Activated T-helper 1 cell treated with anti-CD3 and anti-CD28 coated beads, Interleukin-2, amount 50 U/mL, for 16 hours (primary cell): ENCODE measurements at places on chromosomes 7 and 10.

DNA sequence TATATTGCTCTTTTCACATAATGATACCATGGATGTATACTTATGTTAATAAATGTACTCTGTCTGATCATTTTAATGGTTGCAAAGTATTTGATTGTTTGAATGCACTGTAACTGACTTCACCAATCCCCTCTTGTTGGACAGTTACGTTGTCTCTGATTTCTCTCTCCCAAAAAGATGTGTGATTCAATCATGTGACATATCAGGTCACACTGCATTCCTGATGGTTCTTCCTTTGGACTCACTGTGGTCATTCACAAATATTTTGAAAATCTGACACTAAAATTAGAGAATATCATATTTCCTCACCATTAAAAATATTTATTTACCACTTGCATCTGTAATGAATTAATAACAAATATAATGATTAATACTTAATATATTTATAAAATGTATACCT, 22.2 kb downstream of the SLC16A12 start:
- no peak for DNase-seq

- DNase-seq, result no peak
These were observed 36.4 kb upstream of the CD36 start for GRCh38 chr7:80601999-80602398.

DNA sequence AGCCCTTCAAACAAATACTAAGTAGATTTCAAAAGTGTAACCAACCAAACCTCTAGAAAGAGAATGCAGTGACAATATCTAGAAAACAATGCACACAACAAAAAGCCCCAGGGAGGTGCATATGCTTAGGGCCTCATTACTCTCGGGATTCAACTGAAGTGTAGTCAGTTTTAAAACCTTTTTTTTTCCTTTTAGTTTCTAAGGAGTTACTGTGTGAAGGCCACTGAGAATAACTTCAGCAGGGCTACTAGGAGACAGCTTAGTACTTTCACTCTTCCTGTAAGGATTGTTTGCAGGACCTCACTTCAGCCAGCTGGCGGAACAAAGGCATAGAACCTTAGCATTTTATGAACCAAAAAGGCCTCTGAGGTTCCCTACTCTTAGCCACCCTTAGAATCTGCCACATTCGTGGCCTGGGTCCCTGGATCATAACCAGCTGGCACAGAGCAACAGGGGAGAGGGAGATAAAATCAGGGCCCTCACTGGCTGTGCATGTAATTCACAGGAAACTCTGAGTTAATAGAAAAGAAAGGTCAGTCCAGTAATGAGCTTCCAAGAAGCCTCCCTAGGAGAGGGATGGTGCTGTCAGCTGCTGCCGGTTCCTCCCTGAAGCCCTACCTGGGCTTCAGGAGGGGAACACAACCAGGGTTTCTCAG, 3.6 kb downstream of the VOPP1 start:
- no peak for DNase-seq

- no peak for DNase-seq
These were observed 102.8 kb downstream of the GALNT11 start for GRCh38 chr7:152128252-152128651.

DNA sequence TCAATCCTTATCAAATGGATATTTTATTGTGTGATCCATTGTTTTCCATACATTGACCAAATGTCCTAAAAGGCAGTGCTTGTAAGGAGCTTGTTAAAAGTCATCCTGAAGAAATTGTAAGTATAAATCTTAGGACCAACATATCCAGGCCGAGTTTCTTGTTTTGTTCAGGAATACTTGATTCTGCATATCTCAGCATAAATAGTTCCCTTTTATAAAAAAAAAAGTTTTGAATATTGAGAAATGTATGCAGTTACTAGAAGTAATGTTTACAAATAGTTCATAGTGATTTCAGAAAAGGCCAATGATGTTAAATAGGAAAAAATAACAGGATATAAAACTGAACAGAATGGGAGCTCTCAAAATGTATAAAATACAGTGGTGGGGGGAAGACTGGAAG, 6.6 kb downstream of the GRID1 start:
- no peak for DNase-seq

DNA sequence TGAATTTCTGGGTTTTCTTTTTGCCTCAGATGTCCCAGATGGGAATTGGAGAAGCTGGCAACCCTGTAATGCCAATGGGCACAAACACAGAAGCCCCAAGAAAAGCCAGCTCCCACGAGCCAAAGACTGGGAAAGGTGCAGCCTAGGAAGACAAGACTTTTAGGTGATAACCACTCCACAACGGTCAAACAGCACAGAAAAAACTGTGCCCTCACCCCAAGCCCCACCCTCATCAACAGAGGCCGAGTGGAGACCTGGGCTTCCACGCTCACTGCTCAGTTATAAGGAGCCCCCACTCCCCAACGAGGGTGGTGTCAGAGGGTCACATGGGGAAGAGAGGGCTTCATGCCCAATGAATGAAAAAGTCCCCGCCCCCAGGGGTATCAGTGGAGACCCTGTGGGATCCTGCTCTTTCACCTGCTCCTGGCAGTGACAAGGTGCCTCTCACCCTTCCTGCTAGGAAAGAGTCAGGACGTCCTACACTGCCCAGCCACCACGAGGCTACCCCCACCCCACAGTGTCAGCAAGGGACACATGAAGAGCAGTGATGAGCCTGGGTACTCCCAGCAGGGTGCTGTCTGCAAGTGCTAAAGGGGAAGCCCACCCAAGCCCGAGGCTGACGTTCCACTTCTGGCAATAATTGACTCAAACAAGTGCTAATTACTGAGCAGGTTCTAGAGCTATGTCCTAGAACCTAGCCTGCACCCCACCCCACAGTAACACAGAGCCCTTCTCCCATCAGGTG, 8.3 kb downstream of the TMEM273 start:
- DNase-seq, result no peak

DNA sequence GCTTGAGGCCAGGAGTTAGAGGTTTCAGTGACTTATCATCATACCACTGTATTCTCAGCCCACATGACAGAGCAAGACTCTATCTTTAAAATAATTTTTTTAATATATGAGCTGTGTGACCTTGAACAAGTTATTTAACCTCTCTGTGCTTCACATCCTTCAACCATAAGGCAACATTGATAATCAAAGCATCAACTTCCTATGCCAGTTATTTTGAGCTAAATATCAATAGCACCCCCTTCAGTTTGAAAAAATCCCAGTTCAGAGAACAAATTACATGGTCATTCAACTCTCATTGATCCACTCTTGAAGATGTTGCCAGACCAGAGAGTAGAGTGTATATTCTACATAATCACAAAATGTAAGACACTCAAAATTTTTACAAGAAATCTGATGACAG, 53.0 kb downstream of the ASNS start:
- no peak for DNase-seq

DNA sequence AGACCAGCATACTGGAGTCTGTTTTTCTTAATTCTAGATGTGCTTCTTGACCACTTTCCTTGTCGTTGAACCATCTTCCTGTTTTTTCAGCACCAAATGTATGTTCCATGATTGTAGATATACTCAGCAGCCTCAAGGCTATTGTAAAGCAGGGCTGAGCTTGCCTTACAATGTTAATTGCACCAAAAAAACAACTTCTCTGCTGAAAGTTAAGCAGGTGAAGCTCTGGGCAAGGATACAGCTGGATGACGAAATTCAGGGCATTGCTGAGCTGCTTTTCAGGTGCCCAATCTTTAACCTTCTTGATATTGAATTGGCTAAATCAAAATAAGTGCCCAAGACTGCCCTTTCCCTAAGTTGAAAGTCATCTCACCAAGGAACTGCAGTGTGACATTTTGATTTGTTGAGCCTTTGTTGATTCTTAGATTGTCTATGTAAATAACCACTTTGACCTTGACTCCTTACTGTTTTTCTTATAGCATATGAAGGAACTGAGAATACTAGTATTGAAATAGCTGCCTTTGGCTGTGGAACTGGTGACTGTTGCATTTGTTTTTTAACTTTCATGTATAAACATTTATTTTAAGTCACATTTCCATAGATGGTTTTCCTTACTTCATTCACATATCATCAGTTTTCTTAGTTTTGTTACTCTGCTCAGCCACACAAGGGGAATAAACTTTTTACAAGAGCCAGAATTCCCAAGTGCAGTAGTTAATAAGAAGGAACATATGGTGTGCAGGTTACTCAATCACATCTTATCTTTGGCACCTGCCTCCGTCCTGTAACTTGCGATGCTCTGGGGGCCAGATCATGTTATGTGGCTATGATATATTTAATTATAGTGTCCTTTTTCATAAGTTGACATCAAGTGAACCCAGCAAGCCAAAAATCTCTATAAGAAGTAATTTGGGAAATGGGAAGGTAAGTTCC, 3.1 kb downstream of the AHCYL2 start:
- no peak for DNase-seq

DNA sequence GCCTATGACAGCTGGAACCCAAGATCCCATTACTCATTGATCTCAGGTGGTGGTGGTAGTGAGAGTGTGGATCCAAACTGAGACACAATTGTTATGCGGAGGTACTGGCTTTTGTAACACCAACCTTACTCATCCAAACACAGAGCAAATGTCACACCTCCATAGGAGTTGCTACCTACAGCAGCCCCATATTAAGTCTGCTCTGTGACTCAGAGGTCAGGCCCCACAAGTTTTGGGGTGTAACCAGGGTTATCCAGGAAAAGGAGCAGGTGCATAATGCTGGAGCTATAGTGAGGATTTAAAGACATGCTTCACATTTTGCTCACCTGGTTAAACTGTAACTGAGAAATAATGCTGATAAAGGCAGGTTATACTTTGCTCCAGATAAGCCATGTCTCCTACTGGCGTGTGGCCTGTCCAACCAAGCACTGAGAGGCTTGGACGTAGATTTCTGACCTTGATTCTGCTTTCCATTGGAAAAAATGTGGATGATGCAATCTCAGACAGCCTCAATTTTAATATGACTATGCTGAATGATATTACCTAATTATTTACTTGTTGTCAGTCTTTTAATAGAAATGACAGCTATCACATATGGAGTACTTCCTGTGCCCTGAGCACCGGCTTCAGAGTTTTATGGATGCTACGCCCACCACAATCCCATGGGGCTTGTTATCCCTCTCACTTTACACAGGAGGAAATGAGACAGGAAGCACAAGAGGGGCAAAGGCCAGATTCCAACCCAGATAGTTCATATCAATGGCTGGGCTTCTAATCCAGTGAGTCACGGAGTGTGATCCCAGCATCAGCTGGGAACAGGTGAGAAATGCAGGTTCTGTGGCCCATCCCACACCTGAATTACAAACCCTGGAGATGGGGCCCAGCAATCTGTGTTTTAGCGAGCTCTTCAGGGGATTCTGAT, 181.3 kb downstream of the CHN2 start:
- DNase-seq, result no peak

DNA sequence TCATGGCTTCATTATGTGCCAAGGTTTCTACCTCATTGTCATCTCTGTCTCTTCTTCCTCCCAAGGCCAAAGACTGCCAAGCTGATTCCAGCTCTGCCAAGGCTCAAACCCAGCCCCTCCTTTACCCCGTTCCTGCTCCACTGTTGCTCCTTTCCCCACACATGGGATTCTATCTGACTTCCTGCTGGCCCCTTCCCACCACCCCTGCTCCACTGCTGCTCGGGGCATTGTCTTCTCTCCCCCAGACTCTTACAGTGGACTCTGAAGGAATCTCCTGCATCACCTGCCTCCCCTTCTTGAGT, 86.3 kb downstream of the COBL start:
- no peak for DNase-seq

- DNase-seq, result no peak
These were observed 49.4 kb upstream of the RET start for GRCh38 chr10:43027331-43027955.

- DNase-seq, result no peak
These were observed 121.1 kb downstream of the BBS9 start for GRCh38 chr7:33250421-33250871.

DNA sequence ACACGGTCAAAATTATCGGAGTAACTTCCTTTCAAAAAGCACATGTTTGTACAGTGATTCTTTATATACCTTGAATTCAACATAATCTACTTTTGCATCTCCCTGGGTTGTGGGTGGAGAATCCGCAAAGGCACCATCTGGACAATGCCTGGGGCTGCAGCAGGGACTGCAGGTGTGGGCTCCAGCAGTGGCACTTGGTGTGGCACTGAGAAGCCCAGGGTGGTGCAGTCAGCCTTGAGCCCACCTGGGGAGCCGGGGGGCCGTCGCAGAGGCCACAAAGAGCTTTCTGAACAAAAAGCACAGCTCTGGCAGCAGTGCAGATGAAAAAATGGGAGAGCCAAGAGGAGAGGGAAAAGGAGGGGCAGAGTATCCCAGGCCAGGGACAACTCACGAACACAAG, 22.2 kb downstream of the PARD3 start:
- no peak for DNase-seq

DNA sequence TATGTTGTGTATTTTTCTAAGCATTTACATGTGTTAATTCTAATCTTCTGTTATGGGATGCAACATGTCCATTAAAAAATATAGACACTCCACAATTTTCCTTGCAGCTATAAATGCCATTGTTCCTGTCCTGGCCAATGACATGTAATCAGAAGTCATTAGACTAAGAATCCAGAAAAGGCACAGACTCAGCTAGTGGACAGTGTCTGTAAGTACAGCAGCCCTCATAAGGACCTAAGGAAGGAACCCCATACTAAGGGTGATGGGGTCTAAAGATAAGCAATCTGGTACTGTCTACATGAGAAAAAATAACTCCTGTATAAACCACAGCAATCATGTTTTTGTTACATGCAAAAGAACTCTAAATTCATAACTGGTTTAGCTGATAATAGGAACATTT, 115.9 kb downstream of the GPR85 start:
- DNase-seq, result no peak

- no peak for DNase-seq
These were observed 4.4 kb upstream of the SEMA3C start for GRCh38 chr7:80923211-80923612.

DNA sequence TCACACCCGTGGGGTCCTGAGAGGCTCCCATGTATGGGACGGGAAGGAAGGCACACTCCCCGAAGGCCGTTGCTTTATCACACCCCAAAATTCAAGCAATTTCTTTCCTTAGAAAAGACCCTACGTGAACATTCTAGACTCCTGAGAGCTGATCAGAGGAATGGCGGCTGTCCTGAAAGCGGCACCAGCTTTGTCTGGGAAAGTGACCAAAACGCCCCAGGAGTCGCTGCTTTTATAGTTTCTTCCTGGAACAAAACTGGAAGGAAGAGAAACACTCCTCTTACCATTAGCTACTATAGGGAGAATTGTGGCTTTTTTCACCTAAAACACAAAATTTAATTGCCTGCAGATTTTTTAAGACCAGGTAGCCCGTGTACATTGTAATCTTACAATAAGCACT, 261.8 kb upstream of the RNF32 start:
- DNase-seq, result no peak

- no peak for DNase-seq
These were observed 3.5 kb downstream of the TMEM273 start for GRCh38 chr10:49184642-49185111.

DNA sequence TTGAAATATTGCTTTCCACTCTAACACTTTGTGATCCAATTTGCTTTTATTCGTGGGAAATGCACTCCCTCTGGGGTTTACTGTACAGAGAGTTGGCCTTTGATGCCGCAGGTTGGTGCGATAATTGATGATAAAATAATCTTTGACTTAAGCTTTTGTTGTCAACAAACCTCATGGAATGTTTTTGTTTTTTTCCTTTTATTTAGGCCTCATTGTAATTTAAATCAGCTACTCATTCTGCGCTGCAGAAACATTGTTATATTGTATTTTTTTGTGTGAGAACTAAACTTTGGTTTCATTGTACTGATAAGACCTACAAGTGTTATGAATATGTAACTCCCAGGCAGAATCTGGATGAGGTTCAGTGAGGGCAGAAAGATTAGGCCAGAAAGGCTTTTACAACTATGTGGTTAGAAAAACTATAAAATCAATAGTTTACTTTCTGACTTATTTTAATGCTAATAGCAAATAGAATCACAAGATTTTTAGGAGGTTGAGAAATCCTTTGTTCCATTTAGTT, 76.8 kb upstream of the POM121L12 start:
- DNase-seq, result no peak

- DNase-seq, result no peak
These were observed 8.7 kb downstream of the ELFN1 start for GRCh38 chr7:1678571-1679325.
